ENCODE measurements at places on chromosomes 1 and 21.

- DNase-seq = no peak
Observed at GRCh38 chr1:60831780-60832179, 250.6 kb upstream of the NFIA start.

DNA sequence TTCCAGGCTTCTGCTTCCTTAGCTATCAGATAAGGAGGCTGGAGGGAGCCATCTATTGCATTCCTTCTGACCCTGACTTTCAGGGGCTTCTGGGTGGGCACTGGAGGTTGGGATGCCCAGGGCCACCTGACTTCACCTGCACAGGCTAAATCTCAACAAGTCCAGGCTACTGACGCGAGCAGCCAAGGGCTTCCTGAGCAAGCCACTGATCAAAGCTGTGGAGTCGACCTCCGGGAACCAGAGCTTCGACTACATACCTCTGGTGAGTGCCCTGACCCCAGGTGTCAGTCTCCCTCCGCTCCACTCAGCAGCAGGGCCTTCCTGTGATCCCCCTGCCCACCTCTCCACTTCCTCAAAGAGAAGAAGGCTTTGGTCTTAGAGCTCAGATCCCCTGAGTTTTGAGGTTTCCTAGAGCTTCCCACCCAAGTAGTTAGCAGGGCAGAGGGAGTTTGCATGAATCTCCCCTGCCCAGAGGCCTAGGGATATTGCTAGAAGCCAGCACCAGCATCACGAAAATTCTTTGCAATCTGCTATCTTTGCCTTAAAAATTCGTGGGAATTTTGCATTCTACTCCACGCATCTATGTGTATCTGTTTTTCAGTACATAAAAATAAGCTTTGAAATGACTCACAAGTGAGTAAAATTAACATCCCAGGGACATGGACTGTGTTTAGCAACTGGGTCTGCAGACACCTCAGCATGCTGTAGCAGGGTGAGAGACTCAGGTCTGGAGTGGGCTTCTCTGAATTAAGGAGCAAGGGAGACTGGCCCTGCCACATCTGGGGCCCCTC lies 61.4 kb downstream of the VWA5B1 start:
- no peak for DNase-seq

DNA sequence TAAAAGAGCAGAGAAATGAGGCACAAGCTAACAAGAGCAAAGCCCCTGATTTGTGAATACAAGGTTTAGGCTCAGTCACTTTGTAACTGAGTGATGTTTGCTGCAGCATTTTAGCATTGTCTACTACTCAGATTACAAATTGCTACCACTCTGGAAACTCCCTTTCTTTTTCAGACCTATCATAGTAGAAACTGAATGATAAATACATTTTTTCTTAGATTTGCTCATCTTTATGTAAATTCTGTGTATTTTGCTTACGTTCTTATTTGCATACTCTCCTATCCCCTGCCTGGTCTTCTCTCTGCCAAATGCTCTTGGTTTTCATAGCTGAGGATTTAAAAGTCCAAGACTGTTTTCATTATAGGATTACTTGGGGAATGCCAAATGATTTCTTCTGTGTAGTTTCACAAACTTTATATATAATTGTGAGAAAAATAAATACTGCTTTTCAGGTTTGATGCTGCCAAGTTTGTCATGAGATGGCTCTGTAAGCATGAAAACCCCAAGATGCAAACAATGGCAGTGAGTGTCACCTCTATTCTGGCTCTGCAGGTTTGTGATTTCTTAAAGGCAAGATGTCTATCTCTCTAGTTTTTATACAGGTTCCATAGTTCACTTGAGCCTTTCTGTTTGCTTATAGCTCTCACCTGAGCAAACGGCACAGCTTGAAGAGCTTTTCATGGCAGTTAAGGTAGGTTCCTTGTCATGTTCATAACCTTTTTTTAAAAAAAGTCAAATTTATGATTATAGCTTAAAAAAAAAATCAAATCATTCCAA lies 24.7 kb downstream of the ZYG11A start:
- DNase-seq = no peak

GRCh38 chr1:156816561-156817328 lies at the start of gene SH2D2A:
SH2D2A (minus strand) TSS chr1:156816848; CDS start chr1:156816708, 140 bp downstream.
- peak; percentile 23 for DNase-seq
